ENCODE measurements at places on chromosomes 7 and 10.

GRCh38 chr10:120806081-120806480, 45.1 kb upstream of the WDR11 start:
- no peak for DNase-seq

- DNase-seq, result no peak
Measured at GRCh38 chr7:104723001-104723400, 291.0 kb upstream of the KMT2E start.

DNA sequence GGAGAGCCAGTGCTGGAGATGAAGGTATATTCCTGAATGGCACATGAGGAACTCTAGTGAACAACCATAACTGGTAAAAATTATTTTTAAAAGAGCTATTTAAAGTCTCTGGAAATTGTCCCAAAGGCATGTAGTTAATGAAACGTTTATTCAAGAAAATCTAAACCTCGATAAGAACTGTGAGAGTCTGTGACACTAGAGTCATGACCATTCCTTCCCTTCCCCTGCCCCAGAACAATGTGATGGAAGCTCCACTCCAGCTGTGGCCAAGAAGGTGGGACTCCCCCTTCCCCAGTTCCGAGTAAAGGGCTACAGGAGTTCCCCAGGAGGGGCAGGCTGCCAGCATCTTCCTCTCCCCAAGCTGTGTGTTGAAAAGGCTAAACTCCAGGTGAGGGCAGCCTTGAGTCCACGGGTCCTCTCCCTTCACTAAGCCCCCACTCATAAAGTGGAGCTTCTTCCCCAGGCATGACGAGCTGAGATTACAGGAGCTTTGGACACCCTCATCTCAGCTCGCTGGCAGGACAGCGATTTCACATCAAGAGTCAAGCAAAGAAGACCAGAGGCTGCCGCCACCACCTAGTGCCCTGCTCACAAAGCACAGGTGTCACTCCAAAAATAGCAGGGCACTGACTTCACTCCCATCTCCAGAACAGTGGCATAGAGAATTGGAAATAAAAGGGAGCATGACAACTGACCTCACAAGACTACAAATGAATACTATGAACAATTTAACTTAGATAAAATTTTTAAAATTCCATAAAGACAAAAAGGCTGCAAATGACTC, 68.5 kb downstream of the NHLRC2 start:
- no peak for DNase-seq

- no peak for DNase-seq
Measured at GRCh38 chr10:103874730-103875129, 19.4 kb upstream of the SH3PXD2A start.

- no peak for DNase-seq
Measured at GRCh38 chr7:120933475-120933874, 17.1 kb upstream of the ING3 start.

- DNase-seq, result no peak
Measured at GRCh38 chr7:152924826-152925411, 165.4 kb downstream of the ACTR3B start.
